ENCODE measurements at places on chromosomes 2 and 18. TPM values are rescaled to one million over a fixed set of nuclear protein-coding genes. Genes with fewer than 3 reads are reported as not detected.

DNA sequence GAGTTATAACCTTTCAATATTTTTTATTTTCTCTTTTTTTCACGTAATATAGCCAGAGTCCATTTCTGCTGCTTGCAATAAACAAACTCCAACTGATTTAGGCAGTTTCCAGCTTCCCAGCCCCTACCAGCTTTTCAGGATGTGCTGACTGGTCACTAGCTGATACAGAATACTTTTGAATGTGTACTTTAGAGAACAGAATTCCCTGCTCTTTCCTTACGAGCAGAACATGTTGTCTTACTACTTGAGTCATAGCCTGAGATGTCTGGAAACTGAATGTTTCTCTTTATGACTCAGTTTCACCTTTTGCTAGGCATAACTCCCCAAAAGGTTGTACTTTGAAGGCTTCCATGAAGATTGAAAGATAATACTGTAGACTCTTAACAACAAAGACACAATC is 44.5 kb upstream of the KCNE4 start:
- DNase-seq = peak; percentile 11

GRCh38 chr2:177916342-177916741 is 156.2 kb downstream of the PDE11A start:
- DNase-seq = no peak

The ABCG5 gene
- not detected for total RNA-seq

- DNase-seq = no peak
Measured at GRCh38 chr2:3162442-3163077, 215.1 kb downstream of the EIPR1 start.

DNA sequence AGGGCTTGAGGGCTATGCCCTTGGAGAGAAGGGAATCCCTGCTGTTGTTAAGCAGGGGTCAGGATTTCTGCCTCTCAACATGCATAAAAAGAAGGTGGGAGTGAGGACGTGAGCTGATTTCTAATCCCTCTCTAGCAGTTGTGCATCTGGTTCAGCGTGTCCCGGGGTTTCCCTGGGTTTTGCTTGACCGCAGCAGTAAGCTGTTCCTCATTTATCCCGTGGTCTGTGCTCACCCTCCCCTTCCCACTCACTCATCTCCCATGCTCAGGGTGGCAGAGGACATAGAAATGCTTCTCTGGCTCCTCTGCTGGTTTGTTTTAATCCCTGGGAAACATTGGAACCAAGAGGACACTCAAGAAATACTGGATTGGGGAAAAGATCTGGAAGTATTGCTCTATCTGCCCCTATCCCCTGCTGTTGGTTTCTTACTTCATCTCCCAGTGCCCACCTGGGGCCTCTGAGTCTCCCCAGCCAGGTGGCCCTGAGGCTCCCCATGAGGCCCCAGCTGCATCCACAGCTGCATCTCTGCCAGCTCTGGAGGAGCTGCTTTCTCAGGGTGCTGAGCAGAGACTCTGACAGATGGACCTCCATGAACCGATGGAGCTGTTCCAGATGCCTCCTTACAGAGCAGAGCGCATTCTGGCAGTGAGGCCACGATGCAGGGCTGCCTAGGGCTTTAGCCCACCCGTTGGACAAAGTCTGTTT is 36.1 kb downstream of the TET3 start:
- DNase-seq = no peak

The CCDC121 gene
- total RNA-seq = 0.69 TPM

The CCBE1 gene
- 8.7 TPM for total RNA-seq

The MYO7B gene
- total RNA-seq = 0.25 TPM

DNA sequence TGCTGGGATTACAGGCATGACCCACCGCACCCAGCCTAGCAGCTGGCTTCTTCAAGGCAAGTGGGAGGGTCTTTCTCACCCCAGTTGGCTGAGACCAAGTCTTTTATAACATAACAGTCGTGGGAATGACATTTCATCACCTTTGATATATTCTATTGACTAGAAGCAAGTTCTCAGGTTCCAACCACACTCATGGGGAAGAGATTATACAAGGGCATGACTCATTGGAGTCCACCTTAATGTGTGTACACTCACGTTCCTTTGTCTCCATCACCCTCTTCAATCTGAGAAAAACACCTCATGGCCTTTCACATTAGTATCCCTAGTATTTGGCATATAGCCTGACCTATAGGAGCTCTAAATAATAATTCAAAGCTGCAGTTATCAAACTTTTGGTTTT is 2.8 kb upstream of the BBS5 start:
- DNase-seq = peak; percentile 72

DNA sequence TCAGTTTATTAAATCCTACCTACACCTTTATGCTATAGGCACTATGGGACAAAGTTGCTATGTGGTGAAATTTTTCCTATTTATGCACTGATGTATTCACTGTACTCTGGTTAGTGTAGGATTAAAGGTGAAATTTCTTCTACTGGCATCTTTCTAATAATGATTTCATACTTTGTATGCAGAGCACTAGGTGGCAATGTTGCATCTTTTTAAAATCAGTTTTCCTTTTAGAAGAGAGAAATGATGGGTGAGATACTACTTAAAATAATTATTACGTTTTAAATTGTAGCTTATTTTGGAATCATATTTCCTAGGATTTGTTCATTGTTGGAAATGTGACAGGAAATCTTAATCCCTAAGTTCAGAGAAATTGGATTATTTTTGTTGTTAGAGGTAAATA is 150.9 kb downstream of the CD8B2 start:
- DNase-seq = peak; percentile 8

GRCh38 chr2:184879671-184880070 is 281.3 kb downstream of the ZNF804A start:
- DNase-seq = peak; percentile 31

The IL36RN gene
- total RNA-seq = 0.69 TPM

GRCh38 chr2:120821446-120822160 is 85.9 kb downstream of the GLI2 start:
- no peak for DNase-seq

DNA sequence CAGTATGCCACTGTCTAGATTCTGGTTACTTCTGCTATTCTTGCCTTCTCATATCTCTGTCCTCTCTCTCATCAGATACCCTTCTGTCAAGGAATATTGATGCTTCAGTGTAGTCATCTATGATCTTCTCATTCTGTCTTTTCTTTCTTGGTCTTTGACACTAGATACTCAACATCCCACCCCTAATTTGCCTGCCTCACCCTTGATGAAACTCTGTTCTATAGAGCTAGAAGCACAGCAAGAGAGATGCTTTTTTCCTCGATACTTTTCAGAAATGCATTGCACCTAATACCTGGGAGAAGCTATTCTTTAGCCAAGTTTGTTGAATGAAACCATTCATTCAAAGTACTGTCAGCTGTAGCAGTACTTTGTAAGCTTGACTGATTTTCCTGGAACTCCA is 9.5 kb downstream of the SEPTIN2 start:
- DNase-seq = no peak

- peak; percentile 1 for DNase-seq
Measured at GRCh38 chr2:3440477-3440876, 61.0 kb downstream of the TRAPPC12 start.

DNA sequence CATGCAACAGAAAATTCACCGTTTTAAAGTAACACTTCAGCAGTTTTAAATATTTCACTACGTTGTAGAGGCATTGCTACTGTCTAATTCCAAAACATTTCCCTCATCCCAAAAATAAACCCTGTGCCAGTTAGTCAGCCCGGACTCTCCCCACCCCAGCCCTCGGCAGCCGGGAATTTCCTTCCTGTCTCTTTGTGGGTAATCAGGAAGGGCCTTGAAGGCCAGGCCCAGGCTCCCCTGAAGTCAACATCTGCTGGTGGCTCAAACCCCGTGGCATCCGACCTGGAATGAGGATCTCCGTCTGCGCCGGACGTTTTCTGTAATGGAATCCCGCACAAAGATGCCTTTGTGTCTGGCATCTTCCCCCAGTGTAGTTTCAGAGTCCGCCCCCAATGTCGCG is 219.6 kb downstream of the SNTG2 start:
- DNase-seq = no peak

DNA sequence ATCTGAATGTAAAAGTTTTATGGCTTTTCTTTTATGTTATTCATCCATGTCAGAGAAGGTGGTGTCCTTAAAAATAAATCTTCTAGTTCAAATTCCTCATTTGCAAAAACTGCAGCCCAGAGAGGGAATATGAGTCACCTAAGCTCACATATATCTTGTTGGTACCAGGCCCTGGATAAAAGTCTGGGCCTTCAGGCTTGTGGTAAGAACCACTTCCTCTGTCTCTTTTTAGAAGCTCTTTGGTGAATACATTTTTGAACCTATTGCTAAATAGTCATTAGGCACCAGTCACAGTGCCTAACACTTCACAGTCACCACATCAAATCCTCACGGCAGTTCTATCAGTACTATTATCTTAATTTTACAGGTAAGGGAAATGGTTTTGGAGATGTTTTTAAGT is 199.2 kb downstream of the KCNS3 start:
- peak; percentile 66 for DNase-seq

- no peak for DNase-seq
Measured at GRCh38 chr2:218577482-218578220, 9.0 kb downstream of the CNOT9 start.

The TBR1 gene
- under 0.01 TPM for total RNA-seq

DNA sequence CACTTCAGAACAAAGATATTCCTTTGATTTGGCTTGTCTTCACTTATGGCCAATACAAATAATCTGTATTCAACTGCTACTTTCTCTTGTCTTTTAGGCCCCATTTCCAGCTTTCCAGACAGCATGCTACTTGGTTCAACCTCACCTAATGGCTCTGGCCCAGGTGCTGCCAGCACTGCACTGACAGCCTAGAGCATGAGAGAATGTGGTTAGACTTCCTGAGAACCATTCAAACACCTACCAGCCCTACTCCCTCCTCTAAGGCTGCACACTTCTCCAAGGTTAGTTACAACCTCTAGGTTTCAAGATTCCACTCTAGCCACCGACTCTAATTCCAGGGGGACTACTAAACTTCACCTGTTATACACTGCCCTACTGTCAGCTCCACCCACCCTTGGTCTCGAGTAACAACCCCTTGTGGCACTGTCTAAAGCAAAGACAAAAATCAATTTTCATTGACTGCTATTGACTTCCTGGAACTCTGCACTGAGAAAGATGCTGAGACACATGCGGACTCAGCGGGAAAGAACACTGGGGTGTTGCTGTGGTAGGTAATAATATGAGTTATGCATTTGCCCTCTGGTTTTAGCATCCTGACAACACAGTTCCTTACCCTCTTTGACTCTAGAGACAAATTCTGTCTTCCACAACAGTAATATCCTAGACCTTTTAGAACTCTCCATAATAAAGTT is 38.2 kb downstream of the PLEKHM3 start:
- DNase-seq = no peak

The LMAN2L gene
- total RNA-seq = 22.1 TPM

DNA sequence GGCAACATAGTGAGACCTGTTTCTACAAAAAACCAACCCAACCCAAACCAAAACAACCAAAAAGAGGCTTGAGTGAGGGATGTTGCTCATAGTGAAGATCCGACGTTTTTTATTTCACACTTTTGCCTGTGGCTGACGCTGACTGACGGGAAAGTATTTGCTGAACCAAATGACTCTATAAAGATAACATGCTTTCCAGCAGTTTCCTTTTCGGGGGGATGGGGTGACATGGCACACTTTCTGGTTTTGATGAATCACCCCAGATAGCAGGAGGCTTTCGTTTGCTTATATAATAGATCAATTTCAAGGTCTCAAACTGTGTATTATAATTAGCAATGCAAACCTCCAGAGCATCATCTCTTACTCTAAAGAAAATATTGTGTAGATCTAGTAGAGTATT is 150.8 kb downstream of the AQP4 start:
- no peak for DNase-seq

The RAPGEF4 gene
- 1.2 TPM for total RNA-seq

DNA sequence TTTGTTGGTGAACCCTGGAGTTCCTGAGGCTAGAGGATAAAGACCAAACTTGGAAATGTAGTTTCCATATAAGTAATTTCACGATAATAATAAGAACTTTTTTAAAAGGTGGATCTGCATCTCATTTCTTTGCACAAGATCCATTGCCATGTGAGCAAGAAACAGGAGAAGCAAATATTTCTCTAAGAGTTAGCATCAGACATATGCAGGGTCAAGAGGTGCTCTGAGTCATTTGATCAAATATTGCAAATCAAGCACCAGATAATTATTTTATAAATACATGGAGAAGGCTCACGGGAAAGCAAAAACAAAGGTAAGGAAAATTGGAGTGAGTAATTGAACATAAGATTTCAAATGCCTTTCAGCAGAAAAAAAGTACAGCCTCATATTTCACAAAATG is 118.0 kb downstream of the DTNA start:
- DNase-seq = no peak

The RESP18 gene
- not detected for total RNA-seq

DNA sequence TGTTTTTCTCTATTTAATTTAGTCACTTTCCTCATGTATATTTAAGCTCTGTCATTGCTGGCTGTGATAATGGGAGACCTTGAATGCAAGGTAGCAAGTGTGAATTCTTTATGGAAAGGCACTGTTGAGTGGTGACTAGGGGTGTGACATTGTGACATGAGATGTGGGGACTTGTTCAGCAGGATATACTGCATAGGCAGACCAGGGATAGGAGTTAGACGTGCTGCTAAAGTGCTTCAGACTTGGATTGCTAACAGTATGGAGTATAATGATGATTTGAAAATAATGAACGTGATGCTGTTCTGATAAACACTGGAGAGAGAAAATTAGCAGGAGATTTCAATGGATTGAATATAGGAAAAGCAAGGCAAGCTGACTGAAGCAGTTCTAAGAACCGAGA is 135.1 kb downstream of the NCOA1 start:
- DNase-seq = no peak

- peak; percentile 27 for DNase-seq
Measured at GRCh38 chr18:75280427-75281280, 70.1 kb downstream of the TSHZ1 start.

DNA sequence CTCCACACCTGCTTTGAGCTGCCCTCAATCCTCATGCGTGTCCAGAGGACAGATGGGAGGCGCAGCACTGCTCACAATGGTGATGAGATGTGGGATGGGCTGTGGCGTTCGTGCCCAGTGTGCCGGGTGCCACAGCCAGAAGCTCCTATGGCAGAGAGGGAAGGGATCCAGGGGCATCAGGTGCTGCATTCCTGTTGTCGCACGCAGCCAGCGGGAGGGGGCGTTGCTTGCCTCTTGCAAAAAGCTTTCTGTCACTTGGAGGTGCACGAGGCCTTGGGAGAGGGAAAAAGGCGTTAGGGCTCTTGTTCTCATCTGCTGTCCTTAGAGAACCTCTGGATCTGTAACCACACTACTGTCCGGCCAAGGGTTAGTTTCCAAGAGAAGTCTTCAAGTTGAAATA is 29.2 kb upstream of the ALLC start:
- DNase-seq = no peak

The UGT1A6 gene
- 206 TPM for total RNA-seq

The C1D gene
- total RNA-seq = 49.5 TPM

- DNase-seq = no peak
Measured at GRCh38 chr2:232434091-232434490, 21.9 kb upstream of the ALPI start.
